ENCODE measurements at places on chromosomes 6 and 20.
A peak's percentile ranks its signal among the peaks of the same experiment; 100 is the strongest.

GRCh38 chr6:52942221-52942620 lies 32.7 kb upstream of the GSTA3 start:
- H3K27me3 ChIP-seq: peaks cover 6% of the 10 kb centered on the region
- H3K27ac ChIP-seq: no peak overlapping the region
- H3K4me1 ChIP-seq: peaks cover 3% of the 10 kb centered on the region
- H3K4me3 ChIP-seq: no peak overlapping the region
- DNase-seq: no peak

DNA sequence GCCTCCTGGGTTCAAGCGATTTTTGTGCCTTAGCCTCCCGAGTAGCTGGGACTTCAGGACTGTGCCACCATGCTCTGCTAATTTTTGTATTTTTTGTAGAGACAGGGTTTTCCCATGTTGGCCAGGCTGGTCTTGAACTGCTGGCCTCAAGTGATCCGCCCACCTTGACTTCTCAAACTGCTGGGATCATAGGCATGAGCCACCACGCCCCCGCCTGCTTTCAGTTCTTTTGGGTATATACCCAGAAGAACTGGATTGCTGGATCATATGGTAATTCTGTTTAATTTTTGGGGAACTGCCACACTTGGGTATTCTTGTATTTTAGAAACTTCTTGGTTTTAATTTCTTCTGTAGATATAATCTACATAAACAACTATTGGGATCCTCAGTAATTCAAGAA lies 17.0 kb downstream of the CDS2 start:
- H3K27ac ChIP-seq: peak overlapping the region; percentile 21
- no peak for DNase-seq
- peaks cover 15% of the 10 kb centered on the region for H3K36me3 ChIP-seq

DNA sequence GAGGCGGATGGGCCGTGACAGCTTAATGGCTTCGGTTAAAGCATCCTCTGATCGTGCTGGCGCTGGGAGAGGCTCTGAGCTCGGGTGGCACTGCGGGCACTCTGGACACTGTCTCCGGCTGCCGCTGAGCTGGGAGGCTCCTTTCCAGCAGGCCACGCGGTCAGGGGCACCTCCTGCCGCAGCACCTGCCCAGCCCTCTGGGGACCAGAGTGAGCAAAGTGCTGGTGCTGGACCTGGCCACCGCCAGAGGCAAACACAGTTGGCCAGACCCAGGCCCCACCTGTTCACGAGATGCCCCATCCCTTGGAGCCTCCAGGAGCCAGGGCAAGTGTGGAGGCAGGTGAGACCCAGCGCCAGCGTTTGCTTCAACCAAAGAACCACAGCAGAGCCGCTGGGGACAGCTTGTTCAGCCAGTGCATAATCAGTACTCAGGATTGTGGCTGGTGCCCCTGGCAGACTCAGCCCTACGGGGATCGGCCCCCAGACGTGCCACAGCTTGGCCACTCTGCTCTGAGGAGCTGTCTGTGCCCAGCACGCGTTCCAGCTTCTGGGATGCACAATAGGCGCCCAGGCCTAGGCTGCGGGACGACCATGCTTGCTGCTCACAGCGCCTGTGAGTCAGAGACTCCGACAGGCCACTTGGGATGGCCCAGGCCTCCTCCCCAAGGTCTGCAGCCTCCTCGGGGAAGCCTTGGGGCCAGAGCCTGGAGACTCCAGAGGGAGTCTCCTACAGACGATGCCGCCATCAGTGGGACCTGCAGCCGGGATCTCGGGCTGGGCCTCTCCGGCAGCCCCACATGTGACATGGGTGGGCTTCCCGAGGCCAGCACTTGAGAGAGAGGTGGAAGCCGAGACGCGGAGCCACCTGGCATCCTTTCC lies 38.2 kb upstream of the SLCO4A1 start:
- peaks cover 8% of the 10 kb centered on the region for H3K27me3 ChIP-seq
- peaks cover 30% of the 10 kb centered on the region for H3K4me1 ChIP-seq
- DNase-seq: no peak
- peak overlapping the region; percentile 17 for H3K4me3 ChIP-seq

DNA sequence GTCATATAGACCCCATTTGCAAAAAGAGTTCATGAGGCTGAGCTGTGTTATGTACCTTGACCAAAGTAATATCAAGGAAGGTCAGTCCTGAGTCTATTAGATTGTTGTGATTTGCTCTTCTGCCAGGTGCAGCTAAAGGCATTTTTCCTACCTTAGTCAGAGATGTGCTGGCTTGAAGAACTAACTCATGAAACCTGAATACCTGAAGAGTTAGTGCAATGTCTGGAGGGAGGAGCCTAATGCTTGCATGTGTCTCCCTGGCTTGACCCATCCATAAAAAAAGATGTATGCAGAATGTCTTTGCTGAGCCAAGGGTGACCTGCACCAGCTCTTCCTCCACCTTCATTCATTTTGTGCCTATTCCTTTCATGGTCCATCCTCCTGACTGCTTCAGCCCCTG lies 742.0 kb downstream of the KIF16B start:
- H3K27me3 ChIP-seq: no peaks in the 10 kb centered on the region
- no peak overlapping the region for H3K4me3 ChIP-seq

- no peaks in the 10 kb centered on the region for H3K27me3 ChIP-seq
- H3K4me3 ChIP-seq: no peak overlapping the region
- H3K4me1 ChIP-seq: no peaks in the 10 kb centered on the region
- peaks cover 20% of the 10 kb centered on the region for H3K36me3 ChIP-seq
These were observed 32.9 kb downstream of the MMUT start for GRCh38 chr6:49430187-49430586.

DNA sequence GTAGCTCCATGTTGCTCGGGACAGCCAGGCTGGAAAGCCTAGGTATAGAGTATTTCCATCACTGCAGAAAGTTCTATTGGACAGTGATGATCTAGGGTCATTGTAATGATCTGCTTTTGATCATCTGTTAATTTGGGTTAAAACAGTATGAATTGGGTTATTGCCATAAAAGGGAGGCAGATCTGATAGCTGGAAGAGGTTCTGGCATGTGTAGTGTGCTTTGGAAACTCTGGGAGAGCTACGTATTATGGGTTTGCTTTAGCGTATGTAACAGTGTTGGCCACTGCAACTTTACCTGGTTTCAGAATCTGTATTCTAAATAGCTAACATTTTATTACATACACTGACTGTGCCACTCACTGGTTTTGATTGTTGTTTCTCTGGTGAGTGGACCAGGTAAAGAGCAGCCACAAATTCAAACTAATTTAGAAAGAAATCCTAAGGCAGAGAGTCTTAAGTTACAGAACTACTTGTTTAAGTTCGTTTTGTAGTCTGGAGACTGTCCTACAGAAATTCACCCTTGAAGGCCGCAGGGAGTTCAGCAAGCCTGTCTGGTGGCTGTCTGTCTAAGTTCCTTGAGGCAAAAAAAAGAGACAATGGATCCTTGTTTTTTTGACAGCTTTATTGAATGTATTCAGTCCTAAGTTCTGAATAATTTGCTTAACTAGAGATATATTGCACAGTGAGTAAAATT lies 300.3 kb downstream of the PRL start:
- DNase-seq: no peak
- H3K27ac ChIP-seq: no peak overlapping the region
- H3K27me3 ChIP-seq: peaks cover 2% of the 10 kb centered on the region
- H3K36me3 ChIP-seq: no peaks in the 10 kb centered on the region
- H3K4me3 ChIP-seq: no peak overlapping the region

DNA sequence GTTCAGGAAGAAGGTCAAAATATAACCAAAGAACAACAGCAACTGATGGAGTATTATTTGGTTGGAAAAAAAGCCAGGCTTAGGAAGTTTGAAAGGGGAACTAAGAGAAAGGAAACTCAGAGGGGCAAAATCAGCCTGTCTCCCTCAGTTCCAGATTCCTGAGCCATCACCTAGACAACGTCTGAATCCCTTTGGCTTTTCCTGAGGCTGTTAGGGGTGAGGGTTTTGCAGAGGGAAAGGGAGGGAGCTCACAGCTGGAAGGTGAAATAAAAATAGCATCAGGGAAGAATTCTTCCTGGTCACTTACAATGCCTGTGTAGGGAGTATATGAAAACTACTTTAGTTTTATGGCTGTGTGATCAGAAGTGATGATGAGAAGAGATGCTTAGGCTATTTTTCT lies 100.5 kb downstream of the SOBP start:
- H3K4me3 ChIP-seq: no peak overlapping the region
- H3K27me3 ChIP-seq: peaks cover 76% of the 10 kb centered on the region
- DNase-seq: no peak

DNA sequence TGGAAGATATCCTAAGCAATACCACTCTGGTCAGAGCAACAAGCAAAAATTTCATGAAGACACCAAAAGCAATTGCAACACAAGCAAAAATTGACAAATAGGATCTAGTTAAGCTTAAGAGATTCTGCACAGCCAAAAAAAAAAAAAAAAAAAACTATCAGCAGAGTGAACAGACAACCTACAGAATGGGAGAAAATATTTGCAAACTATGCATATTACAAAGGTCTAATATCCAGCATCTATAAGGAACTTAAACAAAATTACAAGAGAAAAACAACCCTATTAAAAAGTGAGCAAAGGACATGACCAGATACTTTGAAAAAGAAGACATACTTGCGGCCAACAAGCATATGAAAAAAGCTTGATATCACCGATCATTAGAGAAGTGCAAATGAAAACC lies 20.0 kb upstream of the AHI1 start:
- peaks cover 23% of the 10 kb centered on the region for H3K4me1 ChIP-seq
- H3K4me3 ChIP-seq: no peak overlapping the region
- H3K36me3 ChIP-seq: peaks cover 32% of the 10 kb centered on the region
- DNase-seq: no peak
- H3K27me3 ChIP-seq: no peaks in the 10 kb centered on the region

- H3K27ac ChIP-seq: peak within 1 kb of the TSS; percentile 89
- peaks cover 65% of the 10 kb centered on the region for H3K4me1 ChIP-seq
- peak within 1 kb of the TSS; percentile 93 for H3K4me3 ChIP-seq
These were observed at the start of gene ATP5F1E for GRCh38 chr20:59032023-59032712. ATP5F1E (minus strand) TSS chr20:59032335; CDS start chr20:59032251, 84 bp downstream.

GRCh38 chr6:104548297-104548696 lies 311.4 kb downstream of the HACE1 start:
- DNase-seq: no peak
- H3K36me3 ChIP-seq: no peaks in the 10 kb centered on the region
- H3K27ac ChIP-seq: no peak overlapping the region
- H3K27me3 ChIP-seq: peaks cover 3% of the 10 kb centered on the region
- H3K4me1 ChIP-seq: no peaks in the 10 kb centered on the region

- no peak overlapping the region for H3K4me3 ChIP-seq
- no peak overlapping the region for H3K27ac ChIP-seq
- H3K4me1 ChIP-seq: peaks cover 26% of the 10 kb centered on the region
- no peak for DNase-seq
- H3K36me3 ChIP-seq: peaks cover 77% of the 10 kb centered on the region
These were observed 7.8 kb downstream of the MDC1 start for GRCh38 chr6:30709101-30709868.

DNA sequence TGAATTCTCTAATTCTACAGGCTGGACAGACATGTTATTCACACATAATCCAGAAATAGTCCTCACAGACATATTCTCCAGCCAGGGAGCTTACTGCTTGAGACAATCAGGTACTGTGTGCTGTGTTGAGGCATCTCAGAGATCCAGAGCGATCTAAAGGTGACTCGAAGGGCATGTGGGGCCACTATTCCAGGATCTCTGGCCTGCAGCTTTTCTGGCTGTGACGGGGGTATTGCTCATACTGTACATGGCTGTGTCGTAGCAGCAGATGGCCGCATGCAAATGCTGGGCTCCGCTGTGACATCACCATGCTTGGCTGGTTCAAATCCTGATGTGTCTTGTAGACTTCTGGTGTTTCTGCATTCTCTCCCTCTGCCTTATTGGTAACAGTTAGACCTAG lies 37.8 kb downstream of the CD109 start:
- DNase-seq: no peak
- peaks cover 66% of the 10 kb centered on the region for H3K36me3 ChIP-seq
- no peaks in the 10 kb centered on the region for H3K27me3 ChIP-seq
- H3K4me3 ChIP-seq: no peak overlapping the region
- H3K4me1 ChIP-seq: peaks cover 24% of the 10 kb centered on the region
- no peak overlapping the region for H3K27ac ChIP-seq

- H3K4me1 ChIP-seq: no peaks in the 10 kb centered on the region
- H3K4me3 ChIP-seq: no peak overlapping the region
- no peak for DNase-seq
- no peaks in the 10 kb centered on the region for H3K36me3 ChIP-seq
- H3K27ac ChIP-seq: no peak overlapping the region
These were observed 12.7 kb upstream of the SMOC2 start for GRCh38 chr6:168428052-168428826.

- peaks cover 18% of the 10 kb centered on the region for H3K27me3 ChIP-seq
- no peaks in the 10 kb centered on the region for H3K36me3 ChIP-seq
- H3K27ac ChIP-seq: no peak overlapping the region
These were observed 73.6 kb downstream of the MDGA1 start for GRCh38 chr6:37624121-37624520.

DNA sequence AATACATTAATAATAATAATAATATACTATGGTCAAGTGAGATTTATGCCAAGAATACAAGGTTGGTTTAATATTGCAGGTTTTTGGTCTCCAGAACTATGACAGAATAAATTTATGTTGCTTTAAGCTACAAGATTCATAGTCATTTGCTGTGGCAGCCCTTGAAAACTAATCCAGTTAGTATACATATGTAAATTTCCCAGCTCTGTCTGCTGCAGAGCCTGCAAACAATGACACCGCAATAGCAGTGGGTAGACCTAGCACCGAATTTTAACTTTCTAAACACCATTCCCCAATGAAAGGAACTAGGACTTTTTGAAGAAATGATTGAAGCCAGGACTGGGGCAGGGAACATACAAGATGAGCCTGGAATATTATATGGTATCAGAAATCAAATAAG lies 647.7 kb upstream of the NRSN1 start:
- H3K4me1 ChIP-seq: no peaks in the 10 kb centered on the region
- H3K27me3 ChIP-seq: no peaks in the 10 kb centered on the region
- no peaks in the 10 kb centered on the region for H3K36me3 ChIP-seq

- H3K27me3 ChIP-seq: no peaks in the 10 kb centered on the region
- no peak overlapping the region for H3K4me3 ChIP-seq
- no peak overlapping the region for H3K27ac ChIP-seq
- no peak for DNase-seq
- no peaks in the 10 kb centered on the region for H3K4me1 ChIP-seq
These were observed 56.9 kb upstream of the TIAM2 start for GRCh38 chr6:154938221-154938580.

- no peaks in the 10 kb centered on the region for H3K4me1 ChIP-seq
- DNase-seq: no peak
- H3K27ac ChIP-seq: no peak overlapping the region
- no peaks in the 10 kb centered on the region for H3K36me3 ChIP-seq
- H3K27me3 ChIP-seq: no peaks in the 10 kb centered on the region
- H3K4me3 ChIP-seq: no peak overlapping the region
These were observed 39.5 kb downstream of the CRISP1 start for GRCh38 chr6:49826743-49827406.

GRCh38 chr6:26286168-26286877 lies 78.7 kb upstream of the BTN3A2 start:
- peaks cover 25% of the 10 kb centered on the region for H3K4me1 ChIP-seq
- peak overlapping the region; percentile 95 for H3K27ac ChIP-seq
- peaks cover 6% of the 10 kb centered on the region for H3K36me3 ChIP-seq
- DNase-seq: peak; percentile 72
- peak overlapping the region; percentile 88 for H3K4me3 ChIP-seq

DNA sequence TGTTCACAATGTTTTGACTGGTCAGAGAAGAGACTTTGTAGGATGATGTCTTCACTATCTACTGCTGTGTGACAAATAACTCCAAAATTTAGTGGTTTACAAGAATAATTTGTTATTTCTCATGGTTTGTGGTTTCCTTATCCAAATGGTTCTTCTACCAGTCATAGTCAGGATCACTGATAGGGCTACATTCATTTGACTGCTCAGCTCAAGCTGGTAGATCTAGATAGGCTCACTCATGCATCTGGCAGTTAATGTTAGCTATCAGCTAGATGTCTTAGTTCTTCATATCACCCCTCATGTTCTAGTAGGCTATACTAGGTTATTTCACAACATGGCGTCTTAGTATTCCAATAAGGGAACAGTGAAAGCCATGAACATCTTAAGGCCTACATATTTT lies 131.0 kb downstream of the ID4 start:
- no peak overlapping the region for H3K4me3 ChIP-seq
- DNase-seq: no peak
- no peaks in the 10 kb centered on the region for H3K36me3 ChIP-seq
- no peaks in the 10 kb centered on the region for H3K27me3 ChIP-seq
- H3K4me1 ChIP-seq: no peaks in the 10 kb centered on the region
